ENCODE measurements at places on chromosomes 7 and 10.

GRCh38 chr7:140653319-140654108 lies 12.9 kb upstream of the DENND2A start:
- DNase-seq, result no peak

GRCh38 chr7:91248996-91249395 lies 15.2 kb upstream of the FZD1 start:
- DNase-seq, result no peak

DNA sequence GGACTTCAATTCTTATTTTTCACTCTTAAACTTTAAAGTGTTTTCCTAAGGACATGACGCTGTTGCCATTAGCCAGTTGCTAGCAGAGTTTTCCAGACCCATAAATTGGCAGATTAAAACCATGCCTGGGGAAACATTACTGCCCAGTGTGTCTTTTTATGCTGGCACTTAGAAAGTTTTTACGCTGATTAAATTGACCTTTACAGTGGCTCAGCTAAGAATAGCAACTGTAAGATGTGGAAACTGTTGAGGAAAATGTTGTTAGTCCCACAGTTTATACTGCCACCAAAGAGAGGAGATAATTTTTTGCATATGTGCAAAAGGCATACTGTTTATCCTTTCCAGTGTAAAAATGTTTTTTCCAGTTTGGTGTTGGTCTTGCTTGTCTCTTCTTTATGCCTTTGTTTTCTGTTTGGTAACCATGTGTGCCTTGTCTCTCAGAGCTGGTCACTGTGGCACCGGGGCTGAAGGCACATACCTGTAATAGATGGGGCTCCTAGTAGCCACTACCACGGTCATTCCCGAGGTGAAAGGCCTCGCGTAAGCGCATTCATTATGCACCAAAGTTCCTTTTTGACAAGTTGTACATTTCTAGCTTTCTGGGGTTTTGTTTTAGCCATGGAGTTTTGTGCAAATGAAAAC lies 45.3 kb downstream of the CYP17A1 start:
- no peak for DNase-seq

DNA sequence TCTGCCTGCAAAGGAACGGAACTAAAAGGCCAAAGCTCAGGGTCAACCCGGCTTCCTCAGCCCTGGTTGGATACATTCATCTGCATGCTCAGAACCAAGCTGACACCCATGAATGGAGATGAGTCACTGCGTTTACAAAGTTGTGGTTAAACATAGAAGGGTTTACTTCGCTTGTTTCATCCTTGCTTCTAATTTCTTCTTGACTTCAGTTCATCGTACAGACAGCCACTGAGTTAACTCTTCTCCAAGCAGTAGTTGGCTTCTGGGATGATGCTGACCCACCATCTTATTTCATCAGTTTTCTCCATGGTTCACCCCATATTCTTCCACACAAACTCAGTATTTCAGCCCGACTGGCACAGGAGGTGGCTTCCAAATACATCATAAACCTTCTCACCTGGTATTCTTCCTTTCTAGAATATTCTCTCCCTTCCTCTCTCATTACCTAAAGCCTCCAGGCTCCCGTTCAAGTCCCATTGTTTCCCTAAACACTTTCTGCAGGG lies 166.3 kb upstream of the RNF32 start:
- no peak for DNase-seq

DNA sequence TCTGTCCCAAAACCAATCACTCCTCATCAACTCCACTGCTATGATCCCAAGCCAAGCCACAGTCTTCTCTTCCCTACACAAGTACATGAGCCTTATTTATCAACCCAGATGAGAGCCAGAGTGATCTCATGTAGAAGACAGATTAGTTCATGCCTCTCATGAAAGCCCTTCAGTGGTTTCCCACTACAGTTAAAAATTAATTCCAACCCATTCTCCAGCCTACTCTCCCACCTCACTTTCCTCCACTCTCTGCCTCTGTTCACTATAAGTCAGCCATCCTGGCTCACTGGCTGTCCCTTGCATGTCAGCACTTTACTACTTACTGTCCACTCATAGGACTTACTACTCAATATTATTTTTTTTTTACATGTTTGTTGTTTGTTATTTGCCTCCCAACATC lies 67.3 kb downstream of the CACUL1 start:
- no peak for DNase-seq

- no peak for DNase-seq
These were observed 301.9 kb downstream of the FGFR2 start for GRCh38 chr10:121296378-121296777.

All from GM18507 (cell line).